ENCODE measurements at places on chromosomes 11 and 22.

DNA sequence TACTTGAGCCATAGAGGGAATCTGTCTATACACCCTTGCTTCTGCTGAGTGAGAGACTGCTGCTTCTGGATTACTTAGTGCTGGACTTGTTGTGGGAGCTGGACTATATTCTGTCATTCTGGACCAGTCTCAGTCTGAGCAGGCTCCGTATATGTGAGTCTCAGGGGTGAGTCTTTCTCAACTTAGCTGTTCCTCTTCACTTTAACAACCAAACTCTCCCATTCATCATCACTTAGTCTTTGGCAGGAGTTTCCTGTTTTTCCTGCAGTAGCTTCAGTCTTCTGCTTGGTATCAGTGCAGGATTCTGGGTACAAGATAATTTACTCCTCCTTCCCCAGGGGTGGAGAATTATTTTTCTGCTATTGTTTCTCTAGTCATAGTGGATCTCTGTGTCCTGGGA lies 779.5 kb downstream of the METTL15 start:
- DNase-seq: no peak

DNA sequence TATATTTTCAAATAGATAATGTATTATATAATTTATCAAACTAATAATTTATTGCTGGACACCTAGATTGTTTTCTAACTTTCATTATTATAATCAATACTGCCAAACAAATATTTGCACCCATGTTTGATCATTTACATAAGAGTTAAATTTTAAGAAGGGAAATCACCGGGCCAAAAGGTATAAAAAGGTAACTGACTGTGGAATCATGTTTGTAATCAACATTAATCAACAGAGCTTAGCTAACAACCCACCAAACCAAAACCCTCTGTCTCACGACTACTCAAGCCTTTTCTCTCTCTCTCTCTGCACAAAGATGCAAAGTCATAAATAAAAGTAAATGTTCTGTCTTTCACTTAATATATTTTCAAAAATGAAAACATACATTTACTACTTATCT lies 14.8 kb downstream of the LPXN start:
- no peak for DNase-seq

- DNase-seq: no peak
These were observed 1599.2 kb upstream of the TENM4 start for GRCh38 chr11:81039916-81040524.

- peak; percentile 37 for DNase-seq
These were observed 148.2 kb upstream of the SNX19 start for GRCh38 chr11:131064373-131064991.

DNA sequence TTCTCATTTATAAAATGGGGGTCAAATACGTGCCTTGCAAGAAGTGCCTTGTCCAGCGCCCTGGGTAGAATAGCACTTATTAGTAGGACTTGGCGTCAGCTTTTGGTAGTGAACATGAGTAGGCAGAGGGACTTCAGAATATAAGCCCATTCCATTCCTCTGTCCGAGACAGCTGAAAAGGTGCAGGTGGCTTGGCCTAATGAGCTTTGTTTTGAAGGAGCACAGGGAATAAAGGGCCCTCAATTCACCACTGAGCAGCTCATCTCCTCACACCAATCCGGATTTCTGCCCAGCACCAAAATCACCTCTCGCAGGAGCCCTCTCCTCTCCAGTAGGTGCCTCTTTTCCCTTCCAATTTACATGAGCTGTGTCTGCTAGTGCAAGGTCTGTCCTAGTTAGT lies 91.2 kb downstream of the DSCAML1 start:
- DNase-seq: no peak

- DNase-seq: no peak
These were observed 38.6 kb upstream of the CALCB start for GRCh38 chr11:15034687-15035267.

DNA sequence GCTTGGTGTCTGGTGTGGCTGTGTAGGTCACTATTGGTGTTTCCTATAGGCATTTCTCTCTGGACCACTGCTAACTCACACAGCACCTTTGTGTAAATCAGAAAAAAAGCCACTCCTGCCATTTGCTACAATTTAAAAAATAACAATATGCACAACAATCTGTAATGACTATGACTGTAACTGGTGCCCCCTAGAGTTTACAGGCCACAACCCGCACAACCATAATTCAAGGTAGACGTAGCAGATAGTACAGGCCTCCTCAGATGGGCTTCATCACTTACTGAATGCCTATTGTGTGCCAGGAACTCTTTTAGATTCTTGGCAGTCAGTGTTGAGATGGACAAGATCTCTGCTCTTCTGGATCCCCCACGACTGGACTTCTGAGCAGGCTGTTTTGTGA lies 47.7 kb downstream of the SYT9 start:
- no peak for DNase-seq

DNA sequence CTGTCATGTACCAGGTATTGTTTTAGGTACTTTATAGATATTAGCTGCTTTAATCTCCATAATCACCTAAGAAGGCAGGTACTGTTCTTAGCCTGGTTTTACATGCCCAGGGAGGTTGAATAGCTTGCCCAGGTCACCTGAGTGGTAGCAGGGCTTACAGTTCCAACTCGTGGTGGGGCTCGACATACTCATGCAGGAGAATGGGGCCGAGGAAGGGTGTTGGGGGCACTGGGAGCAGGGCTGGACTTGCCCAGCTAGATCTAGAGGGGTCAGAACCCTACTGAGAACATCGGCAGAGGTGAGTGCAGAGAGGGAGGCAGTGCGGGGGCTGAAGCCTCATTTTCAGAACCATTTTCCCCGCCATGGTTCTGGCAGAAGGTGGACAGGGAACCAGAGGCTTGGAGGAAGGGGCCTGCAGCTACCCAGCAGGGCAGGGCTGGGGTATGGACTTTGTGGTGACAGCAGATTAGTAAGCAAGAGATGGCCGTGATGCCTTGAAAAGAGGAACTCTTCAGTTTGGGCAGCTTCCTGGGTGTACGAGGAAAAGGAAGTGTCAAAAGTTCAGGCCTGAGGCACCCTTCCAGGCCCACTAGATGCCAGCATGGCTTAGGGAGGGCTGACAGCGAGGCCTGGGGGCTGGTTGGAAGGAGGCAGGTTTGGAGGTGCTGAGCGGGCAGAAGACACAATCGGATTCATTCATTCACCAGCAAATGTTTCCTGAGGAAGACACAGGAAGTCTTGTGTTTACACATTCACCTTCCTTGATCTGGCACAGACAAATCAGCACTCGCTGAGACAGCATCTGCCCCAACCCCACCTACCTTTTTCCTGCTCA lies 54.7 kb upstream of the LYVE1 start:
- no peak for DNase-seq
